Tibial nerve (tissue), 4 donors: ENCODE measurements at places on chromosomes 2 and 18. TPM values are rescaled to one million over a fixed set of nuclear protein-coding genes. Genes with fewer than 3 reads are reported as not detected.

Gene DPP4
- total RNA-seq: 17.8 TPM

Gene LIPG
- total RNA-seq: not detected

Gene UGT1A9
- total RNA-seq: not detected

DNA sequence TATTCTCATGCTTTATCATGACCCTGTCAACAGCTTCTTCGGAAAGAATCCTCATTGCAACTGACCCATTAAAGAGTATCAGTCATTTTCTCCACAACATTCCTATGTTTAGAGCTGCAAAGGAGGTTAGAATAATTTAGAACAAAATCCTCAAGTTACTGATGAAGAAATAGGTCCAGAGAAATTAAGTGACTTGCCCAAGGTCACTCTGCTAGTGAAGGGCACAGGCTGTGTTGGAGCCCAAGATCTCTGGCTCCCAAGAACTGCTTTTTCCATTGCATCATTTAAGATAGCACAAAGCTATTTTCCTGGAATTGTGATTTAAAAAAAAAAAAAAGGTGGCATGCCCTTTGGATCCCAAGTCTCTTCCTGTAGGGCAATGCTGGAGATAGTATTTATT, 9.6 kb downstream of the IRS1 start:
- DNase-seq: no peak

DNA sequence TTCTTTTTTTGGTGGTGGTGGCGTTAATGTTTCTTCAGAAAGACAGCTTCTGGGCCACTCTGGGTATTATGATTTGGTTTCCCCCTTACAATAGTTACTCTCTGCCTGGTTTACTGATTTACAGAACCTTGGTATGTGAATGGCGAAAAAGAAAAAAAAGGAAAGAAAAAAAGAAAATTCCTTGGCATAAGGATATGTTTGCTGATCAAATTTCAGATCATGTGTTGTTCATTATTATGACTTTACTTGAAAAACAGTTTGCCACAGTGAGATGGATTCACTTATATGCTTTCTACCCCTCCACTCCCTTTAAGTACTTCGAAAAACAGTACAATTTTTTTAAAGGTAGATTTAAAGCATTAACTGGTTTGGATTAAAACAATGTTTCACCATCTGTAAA, 21.0 kb downstream of the BCL11A start:
- DNase-seq: no peak

DNA sequence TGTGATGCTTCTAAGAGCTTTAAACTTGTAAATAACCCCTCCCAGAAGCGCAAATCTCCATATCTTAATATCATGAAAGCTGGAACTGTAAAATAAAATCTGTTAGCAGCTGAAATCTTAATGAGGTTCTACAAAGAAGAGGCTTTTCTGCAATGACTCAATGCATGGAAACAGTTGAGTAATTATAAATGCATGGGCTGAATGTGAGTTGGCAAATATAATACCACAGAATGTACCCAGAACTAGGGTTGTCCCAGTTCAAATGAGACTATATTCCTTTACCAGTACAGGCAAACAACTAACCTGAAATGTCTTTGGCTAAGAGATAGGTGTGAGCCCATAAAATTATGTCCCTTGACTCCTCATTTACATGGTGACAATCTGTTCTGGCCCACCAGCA, 52.9 kb downstream of the SATB2 start:
- no peak for DNase-seq

GRCh38 chr18:12041561-12041960, 52.1 kb upstream of the ANKRD62 start:
- DNase-seq: no peak

DNA sequence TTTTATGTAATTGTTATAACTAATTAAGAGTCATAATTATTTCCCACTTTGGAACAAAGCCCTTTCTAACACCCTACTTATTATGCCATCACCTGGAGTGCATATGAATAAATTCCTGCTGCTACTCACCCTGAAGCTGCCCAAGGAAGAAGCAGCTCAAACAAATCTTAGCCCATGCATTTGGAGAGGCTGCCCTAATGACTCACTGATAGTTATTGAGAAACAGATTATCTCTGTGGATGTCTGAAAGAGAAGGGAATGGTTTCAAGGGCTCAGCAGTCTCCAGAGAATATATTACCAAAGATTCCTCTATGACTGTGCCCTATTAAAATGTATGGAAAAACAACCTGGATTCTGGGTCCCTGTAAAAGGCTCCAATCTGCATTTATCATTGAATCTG, 81.0 kb downstream of the GPR39 start:
- DNase-seq: no peak
